Activated gamma-delta T cell (primary cell): ENCODE measurements at places on chromosomes 4 and X.

DNA sequence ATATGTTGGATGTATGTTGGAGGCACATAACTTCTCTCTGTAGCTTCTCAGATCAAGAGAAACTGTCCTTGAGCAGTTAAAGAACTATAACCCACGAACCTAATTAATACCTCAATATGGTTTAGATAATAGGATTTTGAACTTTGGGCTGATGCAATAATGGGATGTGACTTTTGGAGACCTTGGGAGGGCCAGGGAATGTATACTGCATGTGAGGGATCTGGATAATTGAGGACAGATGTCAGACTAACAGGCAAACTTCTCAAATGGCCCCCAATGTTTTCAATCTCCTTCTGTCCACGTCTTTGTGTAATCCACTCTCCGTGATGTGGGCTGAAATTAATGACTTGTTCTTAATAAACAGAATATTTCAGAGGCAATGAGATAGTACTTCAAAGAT is 202.2 kb upstream of the FAT4 start:
- no peak for DNase-seq

- DNase-seq = no peak
Measured at GRCh38 chr4:139823746-139824145, 158.1 kb downstream of the MGST2 start.

DNA sequence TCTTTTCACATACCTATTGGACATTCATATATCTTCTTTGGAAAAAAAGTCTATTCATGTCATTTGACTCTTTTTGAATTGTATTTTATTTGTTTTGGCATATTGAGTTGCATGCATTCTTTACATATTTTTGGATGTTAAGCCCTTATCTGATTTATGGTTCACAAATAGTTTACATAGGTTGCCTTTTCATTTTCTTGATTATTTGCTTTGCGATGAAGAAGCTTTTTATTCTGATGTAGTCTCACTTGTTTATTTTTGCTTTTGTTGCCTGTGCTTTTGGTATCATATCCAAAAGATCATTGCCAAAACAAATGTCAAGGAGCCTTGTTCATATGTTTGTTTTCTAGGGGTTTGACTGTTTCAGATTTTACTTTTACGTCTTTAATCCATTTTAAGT is 43.9 kb downstream of the SPOCK3 start:
- DNase-seq = no peak

GRCh38 chr4:101464596-101464995 is 117.3 kb upstream of the PPP3CA start:
- no peak for DNase-seq

DNA sequence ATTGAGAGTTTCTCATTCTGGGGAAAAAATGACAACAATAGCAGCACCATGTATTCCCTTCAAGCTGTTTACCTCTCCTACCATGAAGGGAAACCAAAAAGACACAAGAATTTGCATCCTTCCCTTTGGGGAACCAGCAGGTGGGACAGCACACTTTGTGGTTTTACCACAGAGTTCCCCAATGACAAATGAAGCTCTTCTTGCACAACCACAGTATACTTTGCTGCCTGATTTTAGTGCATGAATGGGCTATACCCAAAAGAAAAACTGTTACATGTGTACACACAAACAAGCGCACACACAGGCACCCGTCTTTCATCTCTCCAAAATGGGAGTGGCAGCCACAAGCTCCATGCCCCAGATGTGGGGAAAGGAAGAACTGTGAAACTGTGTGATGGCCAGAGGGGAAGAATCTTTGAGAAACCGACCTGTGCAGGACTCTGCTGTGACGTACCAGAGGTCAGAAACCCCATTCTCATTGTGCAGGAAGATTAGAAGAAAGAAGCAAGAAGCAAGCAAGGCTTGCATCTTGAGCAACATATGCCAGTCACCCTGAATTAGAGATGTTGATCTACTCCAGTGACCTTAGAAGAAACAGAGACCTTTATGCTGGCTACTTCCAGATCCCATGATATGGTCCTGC is 2.7 kb upstream of the MAML3 start:
- no peak for DNase-seq

DNA sequence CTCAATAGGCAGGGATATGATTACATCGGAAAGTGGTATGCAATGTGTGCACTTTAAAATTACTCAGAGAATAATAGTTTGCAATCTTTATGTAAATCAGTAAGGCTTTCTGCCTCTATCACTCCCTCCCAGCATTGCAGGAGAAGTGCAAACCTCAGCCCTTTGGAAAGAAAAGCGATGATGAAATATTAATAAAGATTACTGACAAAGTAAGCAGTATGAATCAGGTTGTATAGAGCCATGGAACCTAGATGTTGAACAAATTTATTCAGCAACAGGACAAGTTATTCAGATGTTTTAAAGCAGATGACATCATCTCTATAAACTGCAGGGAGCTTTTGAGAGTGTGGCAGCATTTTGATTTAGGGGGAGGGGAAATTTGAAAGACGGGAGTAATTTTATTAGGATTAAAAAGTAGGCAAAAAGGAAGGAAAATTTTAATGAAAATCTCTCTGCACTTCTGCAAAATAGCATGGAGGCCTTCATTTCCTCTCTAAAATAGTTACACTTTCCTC is 631.7 kb upstream of the GRIA3 start:
- no peak for DNase-seq

GRCh38 chr4:101067383-101067782 is 279.9 kb downstream of the PPP3CA start:
- no peak for DNase-seq

GRCh38 chrX:133580625-133581024 is 165.3 kb upstream of the GPC4 start:
- DNase-seq = no peak

- no peak for DNase-seq
Measured at GRCh38 chr4:39947963-39948362, 29.7 kb downstream of the PDS5A start.

DNA sequence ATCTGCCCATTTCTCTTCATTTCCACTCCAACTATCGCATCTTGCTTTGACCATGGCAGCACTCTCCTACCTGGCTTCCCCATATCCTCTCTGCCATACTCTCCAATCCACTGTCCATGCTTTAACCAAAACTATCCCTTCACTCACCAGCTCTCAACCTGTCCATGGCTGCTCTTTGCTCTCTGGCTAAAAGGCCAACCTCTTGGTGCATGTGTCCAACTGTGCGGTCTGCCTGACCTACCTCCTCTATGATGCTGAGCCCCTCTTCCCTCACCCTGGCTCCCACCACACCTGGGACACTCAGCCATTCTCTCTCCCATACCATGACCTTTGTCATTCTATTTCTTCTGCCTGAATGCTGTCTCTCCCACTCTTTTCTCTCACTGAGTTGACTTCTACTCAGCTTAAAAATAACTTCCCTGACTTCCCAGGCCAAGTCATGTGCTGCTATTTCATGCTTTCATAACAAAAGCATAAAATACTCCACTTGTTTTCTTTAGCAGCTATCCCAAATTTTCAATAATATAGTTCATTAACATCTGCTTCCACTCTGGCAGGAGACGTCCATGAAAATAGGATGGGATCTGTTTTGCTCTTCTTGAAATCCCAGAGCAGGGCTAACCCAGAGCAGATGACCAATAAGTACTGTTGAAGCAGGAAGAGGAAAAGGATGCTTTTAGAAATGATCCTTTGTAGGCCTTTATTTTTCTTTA is 29.8 kb upstream of the KLF3 start:
- DNase-seq = no peak

GRCh38 chr4:183355405-183355804 is 33.2 kb upstream of the CLDN24 start:
- no peak for DNase-seq

DNA sequence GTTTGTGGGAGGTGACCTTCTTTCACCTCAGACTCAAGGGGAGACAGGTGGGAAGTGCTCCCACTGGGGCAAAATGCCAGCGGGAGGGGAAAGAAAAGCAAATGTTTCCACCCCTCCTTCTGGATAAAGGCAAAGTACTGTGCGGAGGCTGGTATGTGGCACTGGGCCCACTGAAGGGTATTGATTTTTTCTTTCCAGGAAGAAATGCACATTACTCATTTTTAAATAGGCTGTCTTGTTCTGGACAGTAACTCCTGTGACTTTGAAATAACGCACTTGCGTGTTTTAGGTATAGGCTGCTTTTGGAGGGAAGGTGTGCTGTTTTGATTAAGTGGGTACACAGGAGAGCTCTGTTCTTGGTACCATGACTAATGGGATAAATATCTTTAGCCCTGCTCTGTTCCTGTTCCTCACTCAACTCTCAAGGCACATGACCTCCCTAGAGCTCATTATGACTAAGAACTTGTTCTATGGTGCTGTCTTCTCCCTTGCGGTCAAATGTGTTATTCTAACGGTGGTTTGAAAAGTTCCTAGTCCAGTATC is 40.7 kb upstream of the MBTPS2 start:
- DNase-seq = no peak

DNA sequence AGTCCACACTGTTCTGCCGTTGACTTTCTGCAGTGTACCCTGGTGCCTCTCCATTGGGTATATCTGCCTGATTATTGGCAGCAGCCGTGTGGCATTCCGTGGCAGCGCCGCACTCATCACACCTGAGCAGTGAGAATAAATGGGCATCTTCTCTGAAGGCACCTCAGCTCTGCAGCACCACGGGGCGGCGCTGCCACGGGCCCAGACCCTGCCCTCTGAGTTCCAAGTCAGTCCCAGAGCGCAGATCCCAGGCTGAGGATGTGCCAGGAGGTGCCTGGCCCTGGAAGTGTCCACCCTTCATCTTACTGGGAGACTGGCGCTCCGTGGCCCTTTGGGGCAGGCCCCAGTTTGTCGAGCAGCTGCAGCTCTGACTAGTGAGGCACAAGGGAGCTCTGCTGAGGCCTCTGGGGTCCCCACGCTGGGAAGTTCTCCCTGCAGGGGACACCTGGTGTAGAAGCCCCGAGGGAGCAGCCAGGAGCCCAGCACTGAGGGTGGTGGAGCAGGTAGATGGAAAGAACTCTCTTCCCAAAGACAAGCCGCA is 36.6 kb downstream of the TRMT44 start:
- DNase-seq = no peak

GRCh38 chr4:87060957-87061356 is 126.1 kb downstream of the AFF1 start:
- DNase-seq = no peak

GRCh38 chrX:121949041-121949760 is 901.8 kb downstream of the GLUD2 start:
- no peak for DNase-seq

- DNase-seq = no peak
Measured at GRCh38 chr4:182147391-182147790, 95.8 kb upstream of the TENM3 start.

DNA sequence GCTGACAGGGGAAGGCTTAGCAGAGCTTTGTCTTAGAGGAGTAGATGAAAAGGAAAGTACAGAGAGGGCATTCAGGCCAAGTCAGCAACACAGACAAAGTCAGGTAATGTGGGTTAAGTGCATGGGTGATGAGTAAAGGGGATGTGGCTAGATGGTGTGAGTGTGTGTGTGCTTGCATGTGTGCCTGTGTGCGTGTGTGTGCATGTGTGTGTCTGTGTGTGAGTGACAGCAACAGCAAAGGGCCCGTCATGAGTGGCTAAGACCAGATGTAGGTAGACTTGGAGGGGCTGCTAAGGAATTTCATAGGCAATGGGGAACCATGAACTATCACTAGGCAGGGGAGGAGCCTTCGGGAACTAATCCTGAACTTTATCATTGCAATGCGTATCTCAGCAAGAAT is 2.2 kb upstream of the GPR78 start:
- DNase-seq = no peak

GRCh38 chrX:2934715-2935710 is 5.9 kb upstream of the ARSD start:
- no peak for DNase-seq

GRCh38 chr4:53552711-53553110 is 38.6 kb downstream of the LNX1 start:
- DNase-seq = no peak

DNA sequence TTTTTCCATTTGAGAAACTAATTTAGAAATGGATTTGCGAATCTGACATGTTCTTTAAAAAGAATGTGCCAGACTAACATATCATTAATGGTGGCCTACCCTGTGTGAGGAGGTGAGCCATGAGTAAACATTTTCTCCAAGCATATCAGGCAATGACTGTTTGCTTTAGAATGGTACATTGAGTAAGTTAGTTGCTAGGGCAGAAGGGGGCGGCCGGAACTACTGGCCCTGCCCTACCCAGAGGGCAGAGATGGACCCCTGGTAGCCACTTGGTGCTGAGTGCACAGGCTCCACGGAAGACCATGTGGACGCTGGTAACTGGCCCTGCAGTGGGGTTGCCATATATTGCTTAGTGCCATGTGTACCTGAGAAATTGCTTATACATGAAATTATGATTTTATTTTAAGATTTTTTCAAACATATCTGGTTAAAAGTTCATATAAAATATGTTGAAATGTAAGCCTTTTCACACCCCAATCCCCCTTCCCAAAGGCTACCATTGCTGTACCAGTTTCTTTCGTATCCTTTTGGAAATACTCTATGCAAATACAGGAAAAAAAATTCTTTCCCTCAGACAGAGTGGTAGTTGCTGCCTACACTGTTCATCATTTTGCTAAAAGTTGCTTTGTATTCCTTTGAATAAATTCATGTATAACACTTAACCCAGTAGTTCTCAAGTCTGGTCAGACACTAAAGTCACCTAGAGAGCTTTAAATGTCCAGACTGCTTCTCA is 8.8 kb downstream of the FNIP2 start:
- DNase-seq = no peak

GRCh38 chrX:20739038-20739745 is 472.5 kb upstream of the RPS6KA3 start:
- no peak for DNase-seq

GRCh38 chrX:134241960-134242619 is 5.1 kb downstream of the CCDC160 start:
- DNase-seq = no peak

- no peak for DNase-seq
Measured at GRCh38 chr4:133137571-133137970, 11.5 kb upstream of the PCDH10 start.

DNA sequence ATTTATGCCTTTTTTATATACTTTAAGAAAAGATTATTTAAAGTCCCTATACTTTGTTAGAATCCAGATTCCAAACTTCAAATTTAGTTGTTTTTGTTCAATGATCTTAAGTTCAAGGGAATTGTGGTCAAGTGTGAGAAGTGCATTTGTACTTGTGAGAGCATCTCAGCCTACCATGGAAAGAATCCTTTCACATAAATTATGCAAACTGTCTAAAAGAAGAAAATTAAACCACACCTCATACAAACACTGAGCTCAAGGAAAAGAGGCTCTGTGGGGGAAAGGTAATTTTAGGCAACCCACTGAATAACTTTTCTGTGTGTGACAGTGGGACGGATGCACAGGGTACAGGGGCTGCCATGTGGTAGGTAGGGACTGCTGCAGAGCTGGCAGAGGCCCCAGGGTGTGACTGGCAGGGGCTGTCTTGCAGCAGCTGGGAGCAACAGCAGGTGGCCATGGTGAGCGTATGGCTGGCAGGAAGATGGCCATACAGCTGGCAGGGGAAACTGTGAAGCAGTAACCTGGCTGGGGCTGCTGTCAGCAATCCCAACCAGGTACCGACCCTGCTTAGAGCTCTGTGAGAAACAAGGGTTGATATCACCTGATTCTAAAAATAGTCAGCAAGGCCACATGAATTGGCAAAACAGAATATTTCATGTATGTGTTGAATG is 130.6 kb downstream of the UGT8 start:
- no peak for DNase-seq
